ENCODE measurements at places on chromosomes 16 and 17.

- no peak for DNase-seq
These were observed 27.0 kb downstream of the ZFPM1 start for GRCh38 chr16:88479793-88480760.

GRCh38 chr16:89493776-89494175 is 3.4 kb upstream of the ANKRD11 start:
- no peak for DNase-seq

DNA sequence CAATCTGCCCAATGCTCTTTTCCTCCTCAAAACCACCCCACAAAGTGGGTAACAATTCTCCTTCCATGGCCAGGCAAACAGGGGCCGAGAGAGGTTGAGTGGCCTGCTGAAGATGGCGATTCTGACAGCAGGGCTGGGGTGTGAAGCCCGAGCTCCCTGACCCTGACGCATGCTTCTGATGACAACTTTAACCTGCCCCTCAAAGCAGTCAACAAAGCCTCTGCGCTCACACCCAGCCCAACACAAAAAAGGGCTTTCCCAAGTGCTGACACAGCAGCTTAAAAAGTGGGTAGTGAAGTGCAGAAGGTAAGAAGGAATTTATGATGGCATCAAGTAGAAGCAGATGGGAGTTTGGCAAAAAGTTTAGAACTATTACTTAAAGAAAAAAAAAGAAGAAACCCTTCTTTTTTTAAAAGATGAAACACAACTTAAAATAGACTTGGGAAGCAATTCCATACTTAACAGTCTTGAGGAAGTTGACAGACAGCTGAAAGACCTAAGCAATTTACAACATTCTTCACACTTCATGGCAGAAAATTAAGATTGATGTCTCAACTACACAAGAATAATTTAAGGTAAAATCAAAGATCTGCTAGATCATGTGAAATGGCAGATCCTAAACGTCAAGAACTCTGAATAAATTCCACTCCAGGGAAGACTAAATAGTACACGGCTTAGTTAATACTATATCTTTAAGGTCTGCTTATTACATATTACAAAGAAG is 133.9 kb downstream of the PARN start:
- DNase-seq = no peak

DNA sequence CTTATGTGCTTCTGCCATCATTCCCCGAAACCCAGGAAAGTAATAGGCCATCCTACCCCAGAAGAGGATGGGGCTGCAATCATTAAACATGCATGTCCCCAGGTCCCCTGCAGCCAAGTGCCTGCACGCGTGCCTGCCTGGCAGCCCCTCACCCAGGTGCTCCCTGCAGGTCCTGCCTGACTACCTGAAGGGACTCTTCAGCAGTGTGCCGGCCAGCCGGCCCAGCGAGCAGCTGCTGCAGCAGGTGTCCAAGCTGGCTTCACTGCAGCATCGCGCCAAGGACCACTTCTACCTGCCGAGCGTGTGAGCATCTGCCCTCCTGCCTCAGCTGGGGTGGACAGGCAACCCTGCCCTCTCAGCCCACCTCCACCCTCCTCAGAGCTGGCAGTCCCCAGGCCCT is 16.2 kb upstream of the ALKBH5 start:
- DNase-seq = no peak

GRCh38 chr17:2076087-2076984 is 21.4 kb downstream of the HIC1 start:
- DNase-seq = peak; percentile 81

DNA sequence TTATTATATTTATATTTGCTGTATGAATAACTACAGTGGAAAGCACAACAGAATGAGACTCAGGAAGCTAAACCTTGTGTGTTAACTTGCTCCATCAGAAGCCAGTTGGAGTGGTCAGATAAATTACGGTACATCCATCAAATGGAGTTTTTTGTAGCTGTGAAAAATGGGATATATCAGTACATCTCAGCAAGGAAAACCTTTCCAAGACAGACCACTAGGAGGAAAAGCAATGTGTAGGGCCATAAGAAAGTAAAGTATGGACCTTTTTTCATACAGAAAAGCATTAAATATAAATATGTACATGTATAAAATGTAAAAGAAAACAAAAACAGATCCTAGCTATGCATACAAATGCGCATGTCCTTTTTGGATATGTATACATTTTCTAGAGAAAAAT is 403.8 kb upstream of the CDH11 start:
- DNase-seq = no peak

- no peak for DNase-seq
These were observed 79.6 kb downstream of the BRIP1 start for GRCh38 chr17:61783556-61784304.

DNA sequence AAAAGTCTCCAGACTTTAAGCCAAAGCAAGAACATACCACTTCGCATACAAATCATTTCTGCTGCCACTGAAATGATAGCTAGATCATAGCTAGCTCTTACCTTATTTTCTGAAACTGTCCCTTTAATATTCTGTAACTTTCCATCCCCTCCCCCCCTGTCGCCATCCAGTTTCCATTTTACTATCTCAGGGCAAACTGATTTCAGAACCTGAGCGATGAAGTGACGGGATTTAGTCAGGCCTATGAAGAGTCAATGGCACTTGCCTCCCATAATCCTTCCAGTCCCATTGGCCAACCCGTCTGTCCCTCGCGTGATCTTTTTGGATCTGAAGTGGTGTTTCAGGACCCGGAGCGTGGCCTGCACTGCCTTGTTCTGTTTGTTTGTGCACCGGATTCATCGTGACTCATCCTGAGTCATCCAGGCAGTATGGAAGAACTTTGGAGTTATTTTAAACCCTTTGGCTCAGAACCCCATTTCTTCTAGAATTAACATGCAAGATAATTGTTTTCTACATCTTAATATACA is 199.8 kb upstream of the CHMP6 start:
- peak; percentile 80 for DNase-seq

GRCh38 chr17:33285413-33285812 is 7.7 kb downstream of the ASIC2 start:
- DNase-seq = no peak

DNA sequence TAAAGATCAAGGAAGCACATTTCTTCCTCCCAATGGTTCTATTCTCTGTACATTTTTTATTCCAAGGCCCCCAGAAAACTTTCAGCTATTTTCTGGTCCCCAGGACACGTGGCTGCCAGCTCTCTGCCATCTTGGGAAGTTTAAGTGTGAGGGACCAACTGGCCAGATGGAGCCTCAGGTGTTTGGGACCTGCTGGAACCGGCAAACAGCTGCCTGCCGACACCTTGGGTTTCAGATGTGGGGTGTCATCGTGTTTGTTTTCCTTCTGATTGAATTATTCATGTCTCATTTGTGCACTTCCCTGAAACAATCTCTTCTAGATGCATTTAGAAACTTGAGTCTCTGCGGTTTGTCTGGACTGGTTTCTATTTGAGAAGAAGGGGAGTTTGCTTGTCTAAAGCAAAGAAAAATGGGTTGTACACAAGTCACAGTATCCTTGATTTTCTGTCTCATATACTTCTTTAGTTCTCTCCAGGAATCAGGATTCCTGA is 386.5 kb downstream of the SLC39A11 start:
- no peak for DNase-seq

DNA sequence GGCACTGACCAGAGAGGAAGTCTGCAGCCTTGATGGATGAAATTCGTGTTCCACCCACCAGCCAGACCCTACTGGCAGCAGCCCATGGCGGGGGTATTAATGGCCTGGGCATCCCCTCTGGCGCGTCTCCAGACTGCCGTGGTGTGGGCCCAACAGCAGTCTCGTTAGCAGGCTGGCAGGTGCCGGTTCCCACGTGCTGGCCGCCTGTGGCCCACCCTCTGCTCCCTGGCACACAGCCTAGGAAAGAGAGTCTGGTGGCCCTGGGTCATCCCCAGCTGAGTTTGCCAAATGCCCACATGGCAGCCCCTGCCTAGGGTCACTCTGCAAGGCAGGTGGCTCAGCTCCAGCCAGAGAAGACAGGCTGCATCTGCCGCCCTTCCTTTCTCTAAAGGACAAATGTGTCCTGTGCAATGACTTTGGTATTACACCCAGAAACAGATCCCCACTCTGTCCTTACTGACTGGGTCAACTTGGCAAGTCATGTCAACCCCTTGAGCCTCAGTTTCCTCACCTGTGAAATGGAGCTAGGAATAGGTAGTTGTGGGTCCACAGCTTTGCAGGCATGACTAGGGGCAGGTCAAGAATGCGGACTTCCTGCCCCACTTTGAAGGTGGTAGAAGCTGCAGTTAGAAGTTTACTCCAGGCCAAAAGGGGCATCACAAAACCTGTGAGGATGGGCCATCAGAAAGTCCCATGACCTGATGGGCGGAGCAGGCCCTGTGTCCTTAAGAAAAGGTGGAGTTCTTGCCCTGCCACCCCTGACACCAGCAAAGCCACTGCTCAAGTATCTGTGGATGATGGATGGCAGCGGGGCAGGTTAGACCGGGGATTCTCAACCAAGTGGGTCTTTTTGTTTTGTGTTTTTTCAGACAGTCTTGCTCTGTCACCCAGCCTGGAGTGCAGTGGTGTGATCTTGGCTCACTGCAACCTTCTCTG is 76.6 kb downstream of the ABCC6 start:
- DNase-seq = no peak

GRCh38 chr17:681738-682529 is 32.7 kb downstream of the VPS53 start:
- DNase-seq = no peak

GRCh38 chr17:75553295-75554110 is 28.0 kb downstream of the LLGL2 start:
- peak; percentile 32 for DNase-seq

GRCh38 chr16:952321-952720 is 18.5 kb downstream of the LMF1 start:
- no peak for DNase-seq

DNA sequence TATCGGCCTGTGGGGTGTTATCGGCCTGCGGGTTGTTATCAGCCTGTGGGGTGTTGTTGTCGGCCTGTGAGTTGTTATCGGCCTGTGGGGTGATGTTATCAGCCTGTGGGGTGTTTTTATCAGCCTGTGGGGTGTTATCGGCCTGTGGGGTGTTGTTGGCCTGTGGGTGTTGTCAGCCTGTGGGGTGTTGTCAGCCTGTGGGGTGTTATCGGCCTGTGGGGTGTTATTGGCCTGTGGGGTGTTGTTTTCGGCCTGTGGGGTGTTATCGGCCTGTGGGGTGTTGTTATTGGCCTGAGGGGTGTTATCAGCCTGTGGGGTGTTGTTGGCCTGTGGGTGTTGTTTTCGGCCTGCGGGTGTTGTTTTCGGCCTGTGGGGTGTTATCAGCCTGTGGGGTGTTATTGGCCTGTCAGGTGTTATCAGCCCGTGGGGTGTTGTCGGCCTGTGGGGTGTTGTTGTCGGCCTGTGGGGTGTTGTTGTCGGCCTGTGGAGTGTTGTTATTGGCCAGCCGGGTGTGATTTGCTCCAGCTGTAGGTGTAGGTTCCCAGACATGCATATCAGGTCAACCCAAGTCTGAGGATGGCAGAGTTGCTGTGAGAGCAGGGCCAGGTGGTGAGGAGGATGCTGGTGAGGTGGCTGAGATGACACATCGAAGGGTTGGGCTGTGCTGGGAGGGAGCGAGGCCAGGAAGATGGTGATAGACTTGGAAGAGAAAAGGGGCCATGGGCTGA is 7.1 kb downstream of the TRARG1 start:
- DNase-seq = no peak

DNA sequence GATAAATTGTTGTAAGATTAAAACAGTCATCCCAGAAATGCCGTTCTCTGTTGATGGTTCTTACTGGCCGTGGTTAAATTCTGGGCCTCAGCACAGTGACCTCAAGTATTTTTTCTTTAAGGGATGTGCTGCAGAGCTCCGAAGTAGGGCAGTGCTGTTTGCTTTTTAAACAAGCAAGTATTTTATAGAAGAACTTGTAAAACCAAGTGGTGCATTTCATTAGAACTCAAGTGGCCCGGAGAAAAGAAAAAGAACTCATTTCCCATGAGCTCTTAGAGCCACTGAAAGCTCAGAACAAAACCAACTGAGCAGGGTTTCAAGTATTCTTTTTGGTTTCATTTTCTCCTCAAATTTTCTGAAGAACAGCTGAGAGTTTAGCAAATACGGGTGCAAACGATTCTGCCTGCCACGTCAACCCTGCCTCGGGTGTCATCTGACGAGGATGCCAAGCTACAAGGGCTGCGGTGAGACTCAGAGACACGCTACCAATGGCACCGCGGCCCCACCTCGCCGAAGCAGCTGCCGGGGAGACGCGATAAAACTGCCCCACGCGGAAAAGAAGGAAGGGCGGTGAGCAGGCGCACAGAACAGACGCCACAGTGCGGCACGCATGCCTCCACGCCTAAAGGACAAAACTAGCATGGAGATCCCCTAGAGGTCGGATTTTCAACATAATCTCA is 6.3 kb downstream of the LMF1 start:
- DNase-seq = peak; percentile 53

DNA sequence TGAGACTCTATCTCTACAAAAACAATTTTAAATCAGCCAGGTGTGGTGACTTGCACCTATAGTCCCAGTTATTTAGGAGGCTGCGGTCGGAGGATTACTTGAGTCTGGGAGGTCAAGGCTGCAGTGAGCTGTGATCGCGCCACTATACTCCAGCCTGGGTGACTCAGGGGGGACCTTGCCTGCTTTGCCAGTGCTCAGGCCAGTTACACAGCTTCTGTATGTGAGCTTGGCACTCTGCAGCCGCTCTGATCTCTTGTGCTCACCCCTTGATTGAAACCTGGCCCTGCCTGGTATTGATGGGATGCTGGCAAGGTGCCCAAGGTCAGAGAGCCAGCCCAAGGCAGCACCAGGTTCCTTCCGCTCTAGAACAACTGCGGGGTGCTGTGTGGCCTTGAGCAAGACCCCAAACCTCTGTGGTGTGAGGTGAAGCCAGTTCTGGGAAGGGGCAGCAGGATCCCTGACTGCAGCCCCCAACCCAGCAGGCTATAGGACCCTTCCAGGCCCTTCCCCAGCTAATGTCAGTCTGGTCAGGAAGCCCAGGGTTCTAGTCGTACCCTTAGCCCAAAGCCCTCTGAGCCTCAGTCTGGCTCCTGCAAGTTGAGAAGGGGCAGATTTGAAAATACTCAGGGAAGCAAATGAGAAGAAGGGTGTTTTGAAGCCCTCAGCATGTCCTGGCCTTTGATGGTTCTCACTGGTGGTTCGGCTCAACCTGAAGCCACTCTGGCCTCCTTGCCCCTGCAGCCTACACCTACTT is 18.9 kb downstream of the MMP15 start:
- no peak for DNase-seq

- peak; percentile 24 for DNase-seq
These were observed 794 bp upstream of the CPNE7 start for GRCh38 chr16:89574681-89575246.

- DNase-seq = no peak
These were observed 323.0 kb upstream of the TBX2 start for GRCh38 chr17:61076621-61077031.
